G401 (cell line): ENCODE measurements at places on chromosomes 2 and 18.

DNA sequence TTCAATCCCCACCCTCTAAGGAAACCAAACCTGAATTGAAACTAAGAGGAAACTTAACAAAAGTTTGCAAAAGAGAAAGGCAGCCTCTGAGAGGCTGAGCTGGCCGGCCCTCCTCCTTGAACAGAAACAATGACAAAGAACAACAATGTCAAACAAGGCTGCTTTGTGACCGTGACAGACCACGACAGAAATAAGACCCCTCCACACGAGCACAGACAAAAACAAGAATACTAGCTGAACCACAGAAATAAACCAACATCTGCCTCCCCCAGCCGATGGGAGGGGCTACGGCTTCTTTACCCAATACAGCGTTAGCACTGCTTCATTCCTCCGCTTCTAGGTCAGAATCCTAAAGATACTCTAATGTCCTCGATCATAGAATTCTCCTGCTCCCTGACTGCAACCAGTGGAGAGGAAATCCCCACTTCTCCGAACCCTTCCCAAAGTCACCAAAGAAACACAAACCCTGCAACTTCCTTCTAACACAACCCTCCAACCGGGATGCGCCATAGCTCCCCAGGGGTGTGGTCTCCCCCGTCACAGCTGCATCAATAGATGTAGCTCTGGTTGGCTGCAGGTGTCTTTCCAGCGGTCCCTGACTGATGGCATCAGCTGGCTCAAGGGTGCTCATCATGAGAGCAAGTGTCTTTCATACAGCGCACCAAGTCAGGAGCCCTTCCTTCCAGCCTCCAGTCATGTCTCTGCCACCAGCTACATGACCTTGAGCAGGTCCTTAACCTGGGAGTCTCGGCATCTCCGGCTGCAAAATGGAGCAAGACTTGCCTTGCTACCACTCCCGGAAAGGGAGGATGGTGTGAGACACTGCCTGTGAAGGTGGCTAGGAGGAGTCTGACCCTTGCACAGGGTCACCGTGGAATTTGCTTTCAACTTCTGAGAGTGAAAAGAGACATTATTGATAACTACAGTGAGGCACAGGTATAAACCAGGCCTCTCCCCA lies 198.6 kb downstream of the HAUS1 start:
- no peak for DNase-seq

- no peak for DNase-seq
These were observed 51.6 kb downstream of the ACAA2 start for GRCh38 chr18:49761771-49762170.

- DNase-seq = no peak
These were observed 227.5 kb downstream of the GULP1 start for GRCh38 chr2:188519136-188519535.

- DNase-seq = no peak
These were observed 656.9 kb downstream of the EPHA4 start for GRCh38 chr2:220915092-220915623.

DNA sequence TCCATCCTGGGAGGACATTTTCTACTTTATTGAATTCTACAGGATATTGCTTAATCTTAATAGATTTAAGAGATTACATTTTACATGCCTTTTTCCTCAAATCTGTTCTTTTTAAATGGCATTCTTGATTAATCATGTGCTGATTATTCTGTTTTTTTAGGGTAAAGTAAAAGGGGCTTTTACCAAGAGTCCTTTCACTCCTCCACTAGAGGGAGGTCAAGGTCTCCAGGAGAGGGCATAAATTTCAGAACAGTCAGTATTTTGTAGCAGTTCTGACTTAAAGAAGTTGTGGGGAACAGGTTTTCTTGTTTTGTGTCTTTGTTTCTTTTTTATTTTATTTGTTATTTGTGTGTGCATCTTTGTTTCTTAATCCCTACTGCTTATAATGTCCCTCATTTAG lies 25.4 kb downstream of the WDR75 start:
- DNase-seq = no peak

DNA sequence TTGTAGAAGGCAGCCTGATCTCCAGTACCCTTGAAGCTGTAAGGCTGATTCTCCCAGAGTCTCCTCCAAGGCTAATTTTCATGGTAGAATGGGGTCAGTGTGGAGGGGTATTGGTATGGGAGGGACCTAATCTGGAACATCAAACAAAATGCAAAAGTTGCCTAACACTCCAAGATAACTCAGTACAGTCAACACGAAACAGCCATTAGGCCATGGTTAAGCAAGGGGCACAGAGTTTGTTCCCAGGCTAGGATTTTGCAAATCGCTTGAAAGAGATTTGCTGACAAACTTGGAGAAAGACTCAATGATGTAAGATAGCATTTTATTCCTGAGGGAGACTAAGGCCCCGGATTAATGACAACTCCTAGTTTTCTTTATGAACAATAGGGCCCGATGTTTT lies 5.4 kb downstream of the PID1 start:
- no peak for DNase-seq

- no peak for DNase-seq
These were observed 310.0 kb upstream of the UBE2E3 start for GRCh38 chr2:180670302-180671003.

DNA sequence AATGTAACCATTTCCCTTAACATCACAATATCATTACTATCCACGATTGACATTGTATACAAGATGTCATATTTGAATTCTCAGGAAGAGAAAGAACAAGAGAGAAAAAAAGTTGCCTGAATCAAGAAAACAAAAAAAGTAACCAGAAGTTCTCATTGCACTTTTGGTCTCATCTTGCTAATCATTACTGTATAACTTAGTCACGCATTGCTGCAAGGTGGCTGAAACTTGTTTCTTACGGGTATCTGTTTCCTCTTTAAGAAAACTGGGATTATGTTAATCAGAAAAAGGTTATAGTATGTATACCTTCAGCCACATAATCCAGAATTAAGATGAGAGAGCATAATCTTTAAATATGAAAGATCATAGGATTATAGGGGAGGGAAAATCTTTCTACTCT lies 639.7 kb upstream of the SYT4 start:
- no peak for DNase-seq

GRCh38 chr2:70994009-70994698 lies 519 bp downstream of the TEX261 start:
- no peak for DNase-seq

DNA sequence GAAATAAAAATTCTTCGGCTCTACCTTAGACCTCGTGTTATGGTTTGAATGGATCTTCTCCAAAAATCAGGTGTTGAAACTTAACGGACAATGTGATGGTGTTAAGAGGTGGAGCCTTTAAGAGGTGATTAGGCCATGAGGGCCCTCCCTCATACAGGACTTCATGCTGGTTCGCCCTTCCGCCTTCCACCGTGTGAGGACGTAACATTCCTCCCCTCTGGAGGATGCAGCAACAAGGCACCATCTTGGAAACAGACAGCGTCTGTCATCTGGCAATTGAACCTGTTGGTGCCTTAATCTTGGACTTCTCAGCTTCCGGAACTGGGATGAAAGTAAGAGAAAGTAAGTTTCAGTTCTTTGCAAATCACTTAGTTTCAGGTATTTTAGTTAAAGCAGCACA lies 126.3 kb upstream of the SPRED2 start:
- DNase-seq = no peak
